NCI-H446 treated with DMSO at 0.1 percent for 48 hours (cell line): ENCODE measurements at places on chromosomes 2 and 18.

- DNase-seq = no peak
Measured at GRCh38 chr2:48145845-48146452, 239.7 kb upstream of the FBXO11 start.

DNA sequence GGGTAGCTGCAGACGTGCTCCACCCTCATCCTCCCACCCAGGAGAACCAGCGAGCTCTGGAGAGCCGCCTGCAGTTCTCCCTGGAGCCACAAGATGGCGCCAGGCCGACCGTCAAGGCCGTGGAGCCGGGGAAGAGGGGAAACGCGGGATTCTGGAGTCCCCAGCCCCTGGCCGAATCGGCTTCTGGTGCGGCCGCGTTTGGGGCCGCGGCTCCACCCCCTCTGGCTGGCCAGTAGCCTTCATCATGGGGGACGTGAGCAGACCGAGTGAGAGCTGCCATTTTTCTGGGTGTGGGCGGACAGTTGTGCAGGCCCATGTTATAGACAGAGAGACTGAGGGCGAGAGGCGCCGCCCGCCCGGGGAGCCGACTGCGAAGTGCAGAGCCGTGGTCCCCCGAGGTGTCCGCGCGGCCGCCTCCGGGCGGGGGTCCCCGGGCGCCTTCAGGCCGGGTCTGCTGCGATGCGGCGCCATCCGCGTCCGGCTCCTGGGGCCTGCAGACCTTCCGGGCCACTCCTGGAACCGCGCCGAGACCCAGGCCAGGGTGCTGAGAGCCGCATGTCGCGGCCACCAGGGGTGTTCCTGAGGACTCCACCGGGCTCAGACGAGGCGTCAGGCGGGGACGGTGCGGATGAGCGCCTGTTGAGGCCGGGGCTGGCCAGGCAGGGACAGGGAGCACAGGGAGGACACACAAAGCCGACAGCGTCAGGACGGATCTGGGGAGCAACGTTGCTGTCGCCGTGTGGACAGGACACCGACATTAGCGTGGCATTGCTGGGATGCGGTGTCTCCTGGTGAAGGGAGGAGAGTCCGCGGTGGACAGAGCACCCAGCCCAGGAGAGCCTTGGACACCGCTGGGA is 418.2 kb upstream of the HS6ST1 start:
- no peak for DNase-seq

DNA sequence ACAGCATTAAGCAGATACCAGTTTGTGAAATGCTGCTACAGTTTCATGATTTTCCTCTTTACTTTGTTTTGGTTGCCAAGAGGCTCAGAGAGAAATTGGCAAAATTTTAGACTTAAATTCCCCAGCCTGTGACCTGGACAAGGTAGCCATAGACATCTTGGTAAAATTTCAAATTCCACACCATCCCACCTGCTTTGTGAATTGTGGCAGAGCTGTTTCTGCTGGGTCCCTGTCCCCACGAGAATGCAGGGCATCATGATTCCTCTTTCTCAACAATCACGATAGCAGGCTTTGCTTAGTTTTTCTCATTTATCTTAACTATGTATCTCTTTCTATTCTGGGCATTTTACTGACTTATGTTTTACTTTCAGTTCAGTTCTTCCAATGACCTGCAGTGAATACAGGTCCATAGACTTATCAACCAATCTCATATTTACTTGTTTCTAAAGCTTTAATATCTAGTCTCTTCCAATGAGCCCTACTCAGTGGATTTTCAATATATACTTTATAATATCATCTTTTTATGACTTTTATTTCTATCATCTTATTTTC is 351.6 kb downstream of the SOCS6 start:
- no peak for DNase-seq

- no peak for DNase-seq
Measured at GRCh38 chr2:18745431-18746272, 156.3 kb upstream of the NT5C1B start.

DNA sequence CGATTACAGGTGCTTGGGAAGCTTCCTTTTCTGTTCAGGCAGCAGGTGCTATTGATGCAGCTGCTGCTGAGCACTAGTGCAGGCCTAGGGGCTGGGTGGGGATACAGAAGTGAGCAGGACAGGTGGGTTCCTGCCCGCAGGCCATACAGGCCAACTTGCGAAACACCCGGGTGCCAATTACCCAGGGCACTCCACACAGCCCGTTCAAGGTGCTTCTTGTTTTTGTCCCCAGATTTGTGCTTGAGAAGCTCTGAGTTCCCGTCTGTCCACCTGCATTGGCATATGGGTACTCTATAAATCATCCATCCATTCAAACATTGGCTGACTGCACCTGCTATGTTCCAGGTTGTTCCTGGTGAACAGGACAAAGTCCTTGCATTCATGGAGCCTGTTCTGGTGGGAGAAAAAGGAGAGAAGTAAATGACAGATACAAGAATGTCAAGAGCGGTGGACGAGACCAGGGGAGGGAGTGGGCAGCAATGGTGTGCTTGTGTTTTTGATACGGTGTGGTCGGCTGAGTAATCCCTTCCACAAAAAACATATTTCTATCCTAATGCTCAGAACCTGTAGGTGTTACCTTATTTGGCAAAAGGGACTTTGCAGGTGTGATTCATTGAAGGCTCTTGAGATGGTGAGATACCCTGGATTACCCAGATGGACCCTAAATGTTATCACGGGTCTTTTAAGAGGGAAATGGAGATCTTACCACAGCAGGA is 31.4 kb downstream of the SH3BP4 start:
- no peak for DNase-seq

GRCh38 chr18:78542204-78542603 is 437.4 kb upstream of the SALL3 start:
- no peak for DNase-seq

GRCh38 chr2:9113916-9114315 is 92.7 kb upstream of the ASAP2 start:
- no peak for DNase-seq

DNA sequence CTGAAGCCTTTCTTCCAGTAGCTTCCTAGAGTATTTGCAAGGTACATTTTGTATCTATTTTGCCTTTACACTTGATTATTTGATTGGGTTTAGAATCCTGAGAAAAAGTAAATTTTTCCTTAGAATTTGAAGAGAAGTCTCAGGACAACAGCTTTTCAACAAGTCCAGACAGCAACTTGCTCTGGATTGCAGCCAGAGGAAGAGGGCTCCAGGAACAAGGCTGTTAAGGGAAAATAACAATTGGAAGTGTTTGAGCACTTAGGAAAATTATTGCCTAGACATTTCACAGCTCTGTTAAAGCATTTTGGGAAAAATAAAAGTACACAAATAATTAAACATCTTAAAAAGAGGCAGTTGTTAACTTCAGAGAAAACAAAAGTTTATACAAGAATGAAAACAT is 58.3 kb upstream of the RAPGEF4 start:
- DNase-seq = peak; percentile 36

- no peak for DNase-seq
Measured at GRCh38 chr2:38835015-38835601, 40.6 kb downstream of the DHX57 start.

DNA sequence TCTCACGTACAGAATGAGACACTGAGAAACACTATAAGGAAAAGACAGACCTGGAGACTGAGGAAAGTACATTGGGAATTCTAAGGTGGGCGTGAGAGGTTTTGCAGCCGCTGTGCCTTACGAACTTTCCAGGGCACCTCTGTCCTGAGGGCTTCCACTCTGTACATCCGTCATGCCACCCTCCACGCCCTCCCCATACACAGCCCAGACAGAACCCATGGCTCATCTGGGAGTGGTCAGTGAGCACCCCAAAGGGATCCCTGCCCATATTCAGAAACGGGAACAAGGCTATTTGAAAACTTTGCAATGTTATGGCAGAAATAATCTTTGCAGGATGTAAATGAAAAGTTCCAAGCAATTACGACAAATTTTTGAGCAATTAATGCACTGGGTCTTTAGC is 95.4 kb upstream of the ZNF532 start:
- no peak for DNase-seq

- DNase-seq = no peak
Measured at GRCh38 chr2:216477283-216478035, 21.2 kb upstream of the RPL37A start.

GRCh38 chr2:120666433-120666832 is 69.2 kb upstream of the GLI2 start:
- DNase-seq = no peak
